Hippocampal formation (tissue), 2 donors: ENCODE measurements at places on chromosomes 7 and 10.

DNA sequence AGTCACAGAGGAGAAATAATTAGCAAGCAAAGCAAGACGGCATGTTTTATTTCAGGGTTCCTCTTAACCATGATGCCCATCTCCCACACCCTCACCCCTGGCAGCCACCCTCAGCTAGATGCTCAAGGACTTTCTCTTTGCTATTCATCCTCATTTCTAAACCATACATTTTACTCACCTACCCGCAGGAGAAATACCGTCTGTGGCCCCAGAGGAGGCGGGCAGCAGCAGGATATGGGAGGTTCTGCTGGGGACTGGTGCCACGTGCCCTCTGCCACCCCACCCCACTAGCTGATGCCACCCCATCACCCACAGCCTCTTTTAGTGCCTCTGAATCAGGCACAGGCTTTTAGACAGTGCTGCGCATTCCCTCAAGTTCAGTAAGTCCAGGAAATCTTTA lies 168.7 kb upstream of the ITGB1 start:
- no peak for DNase-seq

- DNase-seq, result no peak
Measured at GRCh38 chr10:102783568-102783967, 39.8 kb downstream of the WBP1L start.

- DNase-seq, result no peak
Measured at GRCh38 chr10:48976196-48976595, 36.6 kb upstream of the LRRC18 start.

- no peak for DNase-seq
Measured at GRCh38 chr10:25661632-25662031, 272.4 kb upstream of the MYO3A start.

GRCh38 chr7:29271319-29271658 lies 76.7 kb downstream of the CHN2 start:
- DNase-seq, result no peak

GRCh38 chr10:6647811-6648526 lies 67.9 kb upstream of the PRKCQ start:
- DNase-seq, result peak; percentile 59

- no peak for DNase-seq
Measured at GRCh38 chr7:31763548-31763947, 76.5 kb downstream of the PPP1R17 start.

DNA sequence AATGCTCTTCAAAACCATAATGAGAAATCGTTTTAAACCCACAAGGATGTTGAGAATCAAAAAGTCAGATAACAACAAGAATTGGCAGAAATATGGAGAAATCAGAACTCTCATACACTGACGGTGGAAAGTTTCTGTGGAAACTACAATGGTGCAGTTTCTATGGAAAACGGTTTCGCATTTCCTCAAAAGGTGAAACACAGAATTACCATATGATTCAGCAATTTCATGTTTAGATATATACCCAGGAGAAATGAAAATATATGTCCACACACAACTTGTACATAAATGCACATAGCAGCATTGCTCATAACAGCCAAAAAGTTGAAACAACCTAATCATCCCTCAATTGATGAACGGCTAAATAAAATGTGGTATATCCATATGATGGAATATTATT lies 218.2 kb downstream of the ARL4A start:
- DNase-seq, result no peak

- DNase-seq, result no peak
Measured at GRCh38 chr7:82413237-82413636, 30.3 kb downstream of the CACNA2D1 start.

DNA sequence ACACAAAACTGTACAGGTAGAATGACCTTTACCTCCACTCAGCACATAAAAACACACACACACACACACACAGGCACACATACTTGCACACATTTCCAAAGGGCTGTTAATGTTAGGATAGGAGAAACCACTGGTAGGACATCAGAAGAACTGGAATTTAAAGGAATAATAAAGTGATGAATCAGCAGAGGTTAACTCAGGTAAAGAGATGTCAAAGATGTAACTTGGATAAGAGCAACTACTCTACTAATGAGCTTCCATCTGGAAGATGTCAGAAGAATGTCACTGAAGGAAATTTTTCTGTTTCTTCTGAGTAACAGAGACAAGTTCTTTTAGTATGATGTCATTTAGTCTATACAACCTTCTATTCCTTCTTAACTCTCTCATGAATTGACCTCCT lies 26.4 kb upstream of the GPR37 start:
- DNase-seq, result no peak
